ENCODE measurements at places on chromosomes 1 and 21.

GRCh38 chr1:200316148-200316803 is 93.6 kb downstream of the ZNF281 start:
- no peak for DNase-seq

- DNase-seq: no peak
Measured at GRCh38 chr1:236204039-236204438, 61.7 kb downstream of the GPR137B start.

- no peak for DNase-seq
Measured at GRCh38 chr1:21818656-21819055, 6.6 kb downstream of the LDLRAD2 start.

- no peak for DNase-seq
Measured at GRCh38 chr1:44033756-44034155, 2.5 kb upstream of the SLC6A9 start.

DNA sequence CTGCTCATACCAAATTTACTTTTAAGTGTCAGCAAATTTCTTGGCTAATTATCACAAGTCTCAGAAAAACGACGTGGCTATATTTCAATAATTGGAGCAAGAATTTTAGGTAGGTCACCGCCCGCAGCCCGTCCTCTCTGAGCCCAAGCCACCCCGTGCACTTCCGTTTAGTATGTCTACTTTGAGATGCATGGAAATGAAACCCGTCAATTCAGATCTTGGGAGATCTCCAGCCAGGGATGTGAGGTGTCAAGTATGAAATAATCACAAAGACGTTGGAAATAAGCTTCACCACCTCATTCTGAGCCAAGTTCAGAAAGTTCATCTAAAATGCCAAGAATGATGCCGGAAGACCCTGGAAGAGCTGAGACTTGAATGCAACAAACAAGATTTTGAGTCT is 132.6 kb upstream of the IRF2BP2 start:
- DNase-seq: no peak

Data from effector memory CD4-positive, alpha-beta T cell (primary cell).